ENCODE measurements at places on chromosomes 12 and 14. TPM values are rescaled to one million over a fixed set of nuclear protein-coding genes. Genes with fewer than 3 reads are reported as not detected.
A peak's percentile ranks its signal among the peaks of the same experiment; 100 is the strongest.

RNASE2 gene
- total RNA-seq, result 0.28 TPM

SLCO1A2 gene
- 0.16 TPM for total RNA-seq

PCNX1 gene
- 20.0 TPM for total RNA-seq

SOAT2 gene
- 0.18 TPM for total RNA-seq

ACRBP gene
- total RNA-seq, result 1.3 TPM

TAC3 gene
- total RNA-seq, result not detected

WNT5B gene
- 0.88 TPM for total RNA-seq

DEPDC4 gene
- total RNA-seq, result 2.2 TPM

BHLHE41 gene
- 11.8 TPM for total RNA-seq

IAPP gene
- total RNA-seq, result 44.6 TPM

MYF5 gene
- total RNA-seq, result not detected

PGF gene
- total RNA-seq, result 4.7 TPM

- no peaks in the 10 kb centered on the region for H3K27me3 ChIP-seq
- H3K36me3 ChIP-seq, result peaks cover 24% of the 10 kb centered on the region
- H3K27ac ChIP-seq, result peak overlapping the region; percentile 80
- peak; percentile 41 for DNase-seq
These were observed 1.1 kb upstream of the RPL41 start for GRCh38 chr12:56115329-56115728.

GRCh38 chr12:45357539-45358417 lies 141.9 kb downstream of the ANO6 start:
- no peak for DNase-seq
- H3K4me3 ChIP-seq, result no peak overlapping the region
- no peaks in the 10 kb centered on the region for H3K27me3 ChIP-seq
- no peak overlapping the region for H3K27ac ChIP-seq
- no peaks in the 10 kb centered on the region for H3K4me1 ChIP-seq

GRCh38 chr14:88322504-88323085 lies 474 bp downstream of the KCNK10 start:
- no peak overlapping the region for H3K27ac ChIP-seq
- H3K4me1 ChIP-seq, result no peaks in the 10 kb centered on the region
- H3K27me3 ChIP-seq, result no peaks in the 10 kb centered on the region
- H3K4me3 ChIP-seq, result peak overlapping the region; percentile 32
- no peak for DNase-seq

DNA sequence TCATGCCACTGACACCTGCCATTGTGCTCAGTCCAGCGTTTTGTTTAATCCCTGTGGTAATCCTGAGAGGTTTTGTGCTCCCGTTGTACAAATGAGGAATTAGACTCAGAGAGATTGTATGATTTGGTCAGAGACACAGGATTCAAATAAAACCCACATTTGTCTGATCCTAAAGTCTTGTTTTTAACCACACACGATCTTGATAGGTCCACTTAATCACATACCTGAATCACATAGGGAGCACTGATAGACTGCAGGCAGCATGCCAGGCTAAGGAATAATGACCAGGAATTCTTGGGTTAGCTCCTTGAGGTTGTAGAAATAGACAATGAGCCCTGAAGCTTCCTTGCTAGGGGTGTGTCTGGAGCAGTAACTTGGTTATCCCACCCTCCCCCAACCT lies 202.6 kb upstream of the RGS6 start:
- DNase-seq, result no peak
- H3K4me1 ChIP-seq, result no peaks in the 10 kb centered on the region
- H3K27me3 ChIP-seq, result no peaks in the 10 kb centered on the region
- H3K4me3 ChIP-seq, result no peak overlapping the region
- peaks cover 39% of the 10 kb centered on the region for H3K36me3 ChIP-seq

GRCh38 chr14:50045039-50045711 lies 71.2 kb downstream of the VCPKMT start:
- no peak overlapping the region for H3K4me3 ChIP-seq
- DNase-seq, result peak; percentile 79
- no peaks in the 10 kb centered on the region for H3K27me3 ChIP-seq
- H3K27ac ChIP-seq, result peak overlapping the region; percentile 74
- no peaks in the 10 kb centered on the region for H3K36me3 ChIP-seq
- peaks cover 13% of the 10 kb centered on the region for H3K4me1 ChIP-seq

- DNase-seq, result no peak
- H3K4me1 ChIP-seq, result no peaks in the 10 kb centered on the region
- no peak overlapping the region for H3K27ac ChIP-seq
- no peak overlapping the region for H3K4me3 ChIP-seq
- H3K36me3 ChIP-seq, result no peaks in the 10 kb centered on the region
These were observed 22.5 kb upstream of the HIF1A start for GRCh38 chr14:61672796-61673195.

DNA sequence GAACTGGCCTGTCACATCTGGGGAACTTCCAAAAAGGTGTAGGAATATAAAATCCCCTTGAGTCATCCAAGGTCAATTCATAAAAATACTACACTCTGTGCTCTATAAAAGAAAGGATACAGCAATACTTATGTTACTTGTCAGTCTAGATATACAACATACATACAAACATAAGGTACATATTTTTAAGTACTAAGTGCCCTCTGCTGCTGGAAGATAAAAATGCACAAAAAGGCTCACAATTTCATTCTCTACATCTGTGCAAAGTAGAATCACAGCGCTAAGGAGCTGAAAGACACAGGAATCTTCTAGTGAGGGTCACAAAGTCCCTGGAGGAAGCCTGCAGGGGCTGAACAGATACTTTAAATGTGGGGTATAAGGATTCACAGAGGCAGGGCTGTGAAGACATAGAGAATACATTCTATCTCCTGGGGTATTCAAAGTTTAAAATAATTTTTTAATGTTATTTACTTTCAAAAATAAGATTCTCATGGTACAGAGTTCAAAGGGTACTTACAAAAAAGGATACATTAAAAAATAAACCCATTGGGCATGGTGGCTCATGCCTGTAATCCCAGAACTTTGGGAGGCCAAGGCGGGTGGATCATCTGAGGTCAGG lies 10.2 kb upstream of the GOLGA5 start:
- no peak for DNase-seq
- H3K27ac ChIP-seq, result no peak overlapping the region
- no peaks in the 10 kb centered on the region for H3K36me3 ChIP-seq

DNA sequence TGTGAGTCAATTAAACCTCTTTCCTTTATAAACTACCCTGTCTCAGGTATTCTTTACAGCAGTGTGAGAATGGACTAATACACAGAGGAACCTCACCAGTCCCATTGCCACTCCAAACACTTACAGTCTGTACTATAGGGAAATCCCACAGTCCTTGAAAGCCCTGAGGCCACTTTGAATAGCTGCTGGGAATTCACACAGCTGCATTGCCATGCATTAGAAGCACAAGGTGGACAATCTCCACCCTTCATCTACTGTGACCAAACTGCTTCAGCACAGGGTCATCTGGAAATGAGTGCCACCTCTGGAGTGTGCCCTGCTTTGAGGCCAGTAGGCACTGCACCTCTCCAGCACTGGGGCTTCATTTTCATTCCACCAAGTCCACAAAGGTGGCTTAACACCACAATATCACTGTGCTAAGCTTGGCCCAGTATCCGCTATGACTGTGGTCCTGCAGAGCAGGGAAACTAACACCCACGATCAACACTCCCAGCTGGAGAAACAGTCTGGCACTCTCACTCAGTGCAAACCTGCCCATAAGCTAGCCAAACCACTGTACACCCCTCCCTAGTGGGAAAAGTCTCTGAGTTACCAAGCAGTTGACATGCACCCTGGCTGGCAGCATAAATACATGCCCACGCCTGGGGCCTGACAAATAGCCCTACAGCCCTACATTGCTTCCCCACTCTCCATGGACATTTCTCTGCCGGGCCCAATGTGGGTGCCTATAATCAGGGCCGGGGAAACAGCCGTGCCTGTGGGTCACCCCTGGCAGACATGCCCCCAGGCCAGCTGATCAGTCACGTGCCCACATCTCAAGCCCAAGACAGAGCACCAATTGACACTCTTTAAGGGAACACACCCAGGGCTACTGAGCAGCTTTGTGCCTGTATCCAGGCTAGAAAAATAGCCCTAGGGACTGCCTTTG lies 294.3 kb upstream of the MGAT4C start:
- no peak for DNase-seq
- no peak overlapping the region for H3K27ac ChIP-seq
- H3K4me1 ChIP-seq, result no peaks in the 10 kb centered on the region
- H3K36me3 ChIP-seq, result no peaks in the 10 kb centered on the region

- H3K4me1 ChIP-seq, result peaks cover 7% of the 10 kb centered on the region
- peaks cover 58% of the 10 kb centered on the region for H3K36me3 ChIP-seq
- peak overlapping the region; percentile 2 for H3K27ac ChIP-seq
- H3K27me3 ChIP-seq, result no peaks in the 10 kb centered on the region
- DNase-seq, result no peak
These were observed 24.2 kb downstream of the OTUB2 start for GRCh38 chr14:94050231-94050880.

DNA sequence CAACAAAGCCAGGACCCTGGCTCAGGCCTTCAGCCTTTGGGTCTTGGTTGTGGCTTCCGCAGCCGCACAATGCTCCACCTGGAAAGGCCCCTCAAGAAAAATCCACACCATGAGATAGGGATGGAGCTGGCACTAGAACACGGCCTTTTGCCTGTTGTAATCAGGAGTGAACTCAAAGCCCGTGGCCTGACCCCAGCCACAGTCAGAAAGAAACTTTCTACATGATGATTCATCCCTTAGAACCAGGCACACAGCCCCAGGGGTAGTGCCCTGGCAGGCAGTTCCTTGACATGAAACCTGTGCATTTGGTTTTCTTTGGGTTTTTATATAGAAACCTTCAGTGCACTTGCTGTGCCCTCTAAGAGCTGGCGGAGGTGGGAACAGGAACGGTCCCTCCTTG lies 5.1 kb downstream of the CLMN start:
- H3K36me3 ChIP-seq, result no peaks in the 10 kb centered on the region
- peaks cover 31% of the 10 kb centered on the region for H3K4me1 ChIP-seq
- H3K4me3 ChIP-seq, result no peak overlapping the region

DNA sequence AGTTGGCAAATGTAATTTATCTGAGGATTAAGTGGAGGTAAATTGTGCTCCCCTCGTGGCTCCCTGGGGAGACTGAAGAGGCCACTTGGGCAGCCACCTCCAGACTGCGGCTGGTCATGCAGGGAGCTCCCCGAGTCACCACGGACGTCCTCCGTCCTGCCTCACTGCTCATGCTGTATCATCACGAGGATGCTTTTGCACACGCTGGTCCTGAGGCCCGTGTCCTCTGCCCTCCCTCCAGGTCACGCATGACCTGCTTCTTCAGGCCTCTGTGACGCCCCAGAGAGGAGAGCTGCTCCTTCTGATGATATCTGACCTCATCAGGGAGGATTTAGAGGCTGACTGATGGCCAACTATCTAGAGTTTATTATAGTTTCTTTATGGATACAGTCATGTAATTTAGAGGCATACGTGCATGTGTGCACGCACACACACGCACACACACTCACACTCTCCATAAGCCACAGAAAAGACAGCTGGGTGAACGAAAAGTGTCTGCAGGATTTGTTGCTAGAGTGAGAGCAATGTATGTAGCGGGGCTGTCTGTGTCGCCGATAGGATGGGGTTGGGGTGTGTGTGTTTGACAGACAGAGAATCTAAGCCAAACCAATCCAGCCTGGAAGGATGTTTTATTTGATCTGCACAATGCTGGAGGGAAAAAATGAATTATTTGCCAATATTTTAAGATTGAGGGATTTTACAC lies 160.0 kb downstream of the ADGRD1 start:
- DNase-seq, result peak; percentile 36
- H3K36me3 ChIP-seq, result no peaks in the 10 kb centered on the region
- H3K27me3 ChIP-seq, result no peaks in the 10 kb centered on the region
- H3K27ac ChIP-seq, result no peak overlapping the region
- no peak overlapping the region for H3K4me3 ChIP-seq

- no peaks in the 10 kb centered on the region for H3K4me1 ChIP-seq
- no peak overlapping the region for H3K27ac ChIP-seq
- no peak overlapping the region for H3K4me3 ChIP-seq
- H3K36me3 ChIP-seq, result no peaks in the 10 kb centered on the region
- DNase-seq, result no peak
- no peaks in the 10 kb centered on the region for H3K27me3 ChIP-seq
These were observed 136.3 kb downstream of the HELB start for GRCh38 chr12:66438601-66439000.

- DNase-seq, result no peak
- no peaks in the 10 kb centered on the region for H3K27me3 ChIP-seq
- no peak overlapping the region for H3K4me3 ChIP-seq
- no peaks in the 10 kb centered on the region for H3K4me1 ChIP-seq
These were observed 763.9 kb downstream of the NRXN3 start for GRCh38 chr14:78933948-78934524.

DNA sequence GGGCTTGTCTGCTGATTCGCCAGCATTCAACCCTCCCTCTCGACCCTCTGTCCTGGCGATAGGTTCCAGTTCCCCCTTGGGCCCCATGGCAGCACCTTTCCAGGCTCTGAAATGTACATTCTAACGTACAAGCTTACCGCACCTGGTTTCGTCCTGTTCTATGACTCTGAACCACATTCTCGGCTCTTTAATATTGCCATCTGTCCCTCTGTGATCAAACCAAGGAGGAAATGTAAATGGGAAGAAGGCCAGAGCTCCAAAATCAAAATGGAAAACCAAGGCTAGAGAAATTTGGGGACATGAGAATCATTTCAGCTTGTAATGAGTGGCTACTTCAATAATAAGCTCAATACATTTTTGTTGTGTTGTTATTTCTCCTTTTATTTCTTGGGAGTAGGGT lies 117.2 kb downstream of the TTC7B start:
- no peak overlapping the region for H3K27ac ChIP-seq
- no peak overlapping the region for H3K4me3 ChIP-seq
- H3K4me1 ChIP-seq, result peaks cover 9% of the 10 kb centered on the region

GRCh38 chr12:15151161-15152091 lies 69.8 kb downstream of the RERG start:
- no peaks in the 10 kb centered on the region for H3K4me1 ChIP-seq
- no peak overlapping the region for H3K27ac ChIP-seq
- H3K27me3 ChIP-seq, result no peaks in the 10 kb centered on the region
- no peaks in the 10 kb centered on the region for H3K36me3 ChIP-seq
- DNase-seq, result no peak

DNA sequence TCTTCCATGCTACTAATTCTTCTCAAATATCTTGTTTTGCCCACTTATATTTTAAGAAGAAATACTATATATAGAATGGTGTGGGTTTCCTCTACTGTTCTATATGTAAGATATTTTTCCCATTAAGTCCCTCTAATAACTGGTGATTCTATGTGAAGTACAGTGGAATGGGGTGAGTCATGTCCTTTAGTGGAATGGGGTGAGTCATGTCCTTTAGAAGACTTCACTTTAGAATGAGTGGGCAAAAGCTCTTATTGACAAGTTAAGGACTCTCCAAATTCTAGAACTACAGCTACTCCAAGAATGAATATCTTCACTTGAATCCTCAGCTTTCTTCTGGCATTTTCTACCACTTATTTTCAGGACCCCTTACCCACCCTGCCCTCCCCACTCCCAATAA lies 349.9 kb downstream of the ETNK1 start:
- H3K4me1 ChIP-seq, result no peaks in the 10 kb centered on the region
- no peak for DNase-seq
- no peak overlapping the region for H3K27ac ChIP-seq
- H3K36me3 ChIP-seq, result no peaks in the 10 kb centered on the region

DNA sequence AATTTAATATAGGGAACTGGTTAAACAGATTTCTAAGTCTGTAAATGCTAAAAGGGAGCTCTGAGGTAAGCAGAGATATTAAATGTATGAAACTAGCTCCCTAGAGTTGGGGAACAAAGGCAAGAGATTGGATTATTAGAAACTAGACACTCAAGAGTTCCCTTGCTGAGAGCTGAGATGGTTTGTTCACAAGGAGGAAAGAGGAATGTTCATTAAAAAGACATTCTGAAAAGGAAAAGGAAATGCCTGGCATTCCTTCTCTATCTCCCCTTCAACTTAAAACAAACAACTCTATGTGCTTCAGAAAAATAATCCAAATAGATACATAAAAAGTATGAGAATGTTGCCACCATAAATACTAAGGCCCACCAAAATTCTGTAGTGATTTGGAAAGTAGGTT lies 73.7 kb downstream of the GALNT4 start:
- H3K27me3 ChIP-seq, result no peaks in the 10 kb centered on the region
- H3K4me1 ChIP-seq, result no peaks in the 10 kb centered on the region
- H3K27ac ChIP-seq, result no peak overlapping the region
- H3K4me3 ChIP-seq, result no peak overlapping the region
- DNase-seq, result no peak

All from pancreas (tissue), 10 donors.